ENCODE measurements at places on chromosomes 6 and 20.

DNA sequence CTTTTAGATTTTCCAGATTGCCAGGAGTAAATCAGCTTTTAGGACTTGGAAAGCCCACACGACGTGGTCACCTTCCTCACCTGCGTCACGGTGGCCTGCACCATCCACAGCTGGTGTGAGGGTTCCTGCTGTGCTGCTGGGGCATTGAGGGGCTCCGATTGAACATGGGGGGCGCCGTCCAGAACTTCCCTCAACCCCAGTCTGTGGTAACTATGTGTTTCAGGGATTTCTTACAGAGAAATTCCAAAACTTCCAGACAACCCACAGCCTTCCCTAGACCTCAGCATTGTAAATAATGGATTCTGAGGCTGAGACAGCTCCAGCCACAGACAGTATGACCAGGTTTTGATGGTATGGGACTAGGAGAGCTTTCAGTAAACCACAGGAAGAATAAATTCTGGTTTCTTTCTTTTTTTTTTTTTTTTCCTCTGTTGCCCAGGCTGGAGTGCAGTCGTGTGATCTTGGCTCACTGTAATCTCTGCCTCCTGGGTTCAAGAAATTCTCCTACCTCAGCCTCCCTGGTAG, 46.7 kb upstream of the IRF4 start:
- no peak for DNase-seq

GRCh38 chr20:62104791-62105345, 17.4 kb upstream of the LSM14B start:
- DNase-seq, result no peak

DNA sequence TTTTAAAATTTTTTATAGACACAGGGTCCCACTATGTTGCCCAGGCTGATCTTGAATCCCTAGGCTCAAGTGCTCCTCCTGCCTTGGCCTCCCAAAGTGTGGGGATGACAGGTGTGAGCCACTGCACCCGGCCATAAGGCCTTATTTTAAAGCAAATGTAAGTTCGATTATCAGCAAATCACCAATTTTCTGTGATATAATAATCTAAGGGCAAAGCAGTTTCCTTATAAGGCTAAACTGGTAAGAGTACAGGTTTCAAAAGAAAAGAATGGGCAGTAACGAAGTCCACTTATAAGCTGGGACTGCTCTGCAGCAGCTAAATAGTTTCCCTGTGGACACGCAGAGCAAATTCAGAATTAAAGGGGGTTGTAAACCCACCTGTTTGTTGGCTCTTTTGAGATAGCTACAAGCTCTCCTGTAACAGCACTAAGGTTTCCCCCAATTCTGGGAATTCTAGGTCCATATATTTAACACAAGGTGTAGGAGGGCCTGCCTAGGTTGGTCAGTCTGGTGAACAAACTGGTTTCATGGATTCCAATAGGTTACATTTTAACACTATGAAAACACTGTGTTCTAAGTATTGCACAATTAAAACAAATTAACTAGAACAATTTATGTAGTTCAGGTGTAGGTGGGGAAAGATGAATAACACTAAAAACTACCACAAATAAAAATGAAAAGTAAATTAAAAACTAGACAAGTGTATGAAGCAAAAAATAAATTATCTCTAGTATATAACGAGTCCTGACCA, 26.3 kb downstream of the LHFPL5 start:
- DNase-seq, result no peak

- no peak for DNase-seq
These were observed 1648.8 kb downstream of the GRIK2 start for GRCh38 chr6:103042336-103042735.

- peak; percentile 19 for DNase-seq
These were observed at the start of gene BFSP1 for GRCh38 chr20:17530716-17531664. TSS of gene BFSP1 (minus strand) at chr20:17531379. CDS start at chr20:17531329, 50 bp downstream.

DNA sequence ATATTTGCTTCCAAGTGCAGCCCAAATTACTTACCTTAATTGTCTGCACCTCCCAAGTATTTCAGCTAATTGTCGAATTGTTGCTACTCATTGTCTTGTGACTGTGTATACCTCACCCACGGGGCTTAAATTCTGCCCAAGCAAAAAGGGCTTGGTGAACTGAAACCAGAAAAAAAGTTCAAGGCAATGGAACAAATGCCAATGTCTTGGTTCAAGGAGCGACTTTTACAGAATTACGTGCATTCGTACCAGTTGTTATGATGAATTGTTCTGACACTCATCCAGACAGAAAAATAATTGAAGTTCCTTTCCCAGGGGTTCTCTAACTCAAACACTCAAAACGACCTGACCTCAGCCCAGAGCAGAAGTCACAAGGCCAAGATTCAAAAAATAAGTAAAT, 13.9 kb upstream of the PXDC1 start:
- no peak for DNase-seq

GRCh38 chr6:46895930-46896329, 25.8 kb downstream of the ADGRF5 start:
- no peak for DNase-seq

DNA sequence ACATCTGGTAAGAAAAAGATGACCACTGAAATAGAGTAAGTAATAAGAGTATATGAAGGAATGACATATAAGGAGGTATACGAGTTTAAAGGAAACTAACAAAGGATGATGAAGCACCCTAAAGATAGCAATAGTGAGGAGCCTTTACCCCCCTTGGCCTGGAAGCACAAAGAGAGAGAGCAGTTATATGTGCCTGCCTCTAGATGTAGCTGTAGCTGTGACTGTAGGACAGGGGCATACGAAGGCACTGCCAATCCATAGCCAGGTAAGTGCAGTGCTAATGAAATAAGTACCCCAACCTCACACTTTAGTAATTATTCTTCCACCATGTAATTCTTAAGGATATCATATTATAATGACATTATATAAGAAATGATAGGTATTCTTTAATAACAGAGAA, 90.1 kb upstream of the FKBP1C start:
- no peak for DNase-seq

- no peak for DNase-seq
These were observed 13.1 kb downstream of the ITPR3 start for GRCh38 chr6:33634161-33634727.

GRCh38 chr6:72675396-72675795, 53.5 kb downstream of the KCNQ5 start:
- DNase-seq, result no peak

DNA sequence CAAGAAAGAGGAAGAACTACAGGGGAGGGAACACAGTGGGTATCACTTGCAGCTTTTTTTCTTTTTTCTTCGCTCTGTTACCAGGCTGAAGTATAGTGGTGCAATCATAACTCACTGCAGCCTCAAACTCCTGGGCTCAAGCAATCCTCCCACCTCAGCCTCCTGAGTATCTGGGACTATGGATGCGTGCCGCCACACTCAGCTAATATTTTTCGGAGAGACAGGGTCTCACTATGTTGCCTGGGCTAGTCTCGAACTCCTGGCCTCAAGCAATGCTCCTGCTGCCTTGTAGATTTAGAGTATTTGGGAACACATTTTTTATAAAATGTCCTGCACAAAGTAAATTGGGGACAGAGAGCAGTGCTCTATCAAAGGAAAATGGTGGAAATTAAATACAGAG, 28.3 kb downstream of the PARD6B start:
- no peak for DNase-seq

DNA sequence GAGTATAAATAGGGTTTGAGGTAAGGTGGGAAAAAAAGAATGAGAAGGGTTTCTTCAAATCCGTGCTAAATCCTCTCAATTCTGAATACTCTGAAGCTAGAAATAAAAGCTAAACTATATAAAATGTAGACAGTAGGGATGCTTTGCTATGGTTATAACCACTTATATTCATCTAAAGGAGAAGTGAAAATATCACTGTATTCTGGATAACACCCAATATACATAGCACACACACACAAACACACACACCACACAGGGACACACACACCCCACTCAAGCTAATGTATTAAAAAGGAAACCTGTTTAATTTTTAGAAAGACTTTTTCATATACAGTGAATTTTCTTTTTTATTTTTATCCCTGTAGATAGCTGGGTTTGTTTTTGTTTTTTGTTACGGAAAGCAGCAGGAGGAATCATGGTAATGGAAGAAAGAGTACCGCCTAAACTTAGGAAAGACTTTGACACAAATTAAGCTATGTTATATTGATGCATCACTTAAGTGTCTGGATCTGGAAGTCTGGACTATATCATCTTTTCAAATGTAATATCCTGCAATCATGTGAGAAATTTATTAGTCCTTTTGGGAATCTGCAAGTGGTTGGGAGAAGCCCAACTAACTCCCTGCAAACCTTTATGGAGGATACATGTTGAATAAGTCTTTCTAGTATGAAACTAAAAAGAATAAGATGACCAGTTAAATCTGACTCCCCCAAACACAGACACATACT, 68.4 kb upstream of the FABP7 start:
- DNase-seq, result no peak

GRCh38 chr6:71236926-71237434, 51.6 kb upstream of the OGFRL1 start:
- DNase-seq, result no peak

GRCh38 chr6:23533944-23534343, 592.1 kb upstream of the NRSN1 start:
- DNase-seq, result no peak

DNA sequence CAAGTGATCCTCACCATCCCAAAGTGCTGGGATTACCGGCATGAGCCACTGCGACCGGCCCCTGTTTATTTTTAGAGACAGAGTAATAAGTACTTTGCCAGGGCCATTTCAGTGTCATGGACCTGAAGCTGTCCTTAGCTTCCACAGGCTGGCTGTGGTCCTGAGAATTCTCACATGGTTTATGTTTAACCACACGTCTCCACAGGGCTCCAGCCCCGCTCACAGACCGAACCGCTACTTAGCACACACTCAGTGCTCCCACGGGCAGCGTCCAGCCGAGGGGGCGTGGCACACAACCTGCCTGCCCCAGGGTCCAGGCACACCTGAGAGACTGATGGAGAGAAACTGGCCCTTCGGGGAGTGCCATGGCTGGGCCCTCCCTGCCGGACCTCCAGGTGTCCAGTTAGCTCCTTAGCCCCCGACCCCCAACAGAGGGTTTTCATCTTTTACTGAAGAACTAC, 11.7 kb downstream of the ACSS1 start:
- no peak for DNase-seq

- no peak for DNase-seq
These were observed 117.6 kb downstream of the SLC24A3 start for GRCh38 chr20:19330038-19330437.

DNA sequence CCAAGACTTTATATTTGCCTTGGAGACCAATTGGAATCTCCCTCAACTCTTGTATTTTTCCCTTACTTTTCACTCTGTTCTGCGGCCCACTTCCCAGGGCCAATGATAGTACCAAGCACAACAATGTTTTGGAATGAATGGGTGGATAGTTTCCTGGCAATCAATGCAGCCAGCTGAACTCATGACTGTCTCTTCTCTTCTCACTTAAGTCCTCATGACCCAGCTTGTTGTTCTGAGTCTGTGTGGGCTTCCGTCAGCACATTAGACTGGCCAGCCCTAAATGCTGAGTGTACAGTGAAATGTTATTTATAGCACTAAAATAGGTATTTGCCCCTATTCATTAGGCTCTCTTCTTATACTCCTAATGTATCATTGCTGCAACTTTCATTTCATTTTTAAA, 5.6 kb upstream of the MBOAT1 start:
- DNase-seq, result peak; percentile 15

DNA sequence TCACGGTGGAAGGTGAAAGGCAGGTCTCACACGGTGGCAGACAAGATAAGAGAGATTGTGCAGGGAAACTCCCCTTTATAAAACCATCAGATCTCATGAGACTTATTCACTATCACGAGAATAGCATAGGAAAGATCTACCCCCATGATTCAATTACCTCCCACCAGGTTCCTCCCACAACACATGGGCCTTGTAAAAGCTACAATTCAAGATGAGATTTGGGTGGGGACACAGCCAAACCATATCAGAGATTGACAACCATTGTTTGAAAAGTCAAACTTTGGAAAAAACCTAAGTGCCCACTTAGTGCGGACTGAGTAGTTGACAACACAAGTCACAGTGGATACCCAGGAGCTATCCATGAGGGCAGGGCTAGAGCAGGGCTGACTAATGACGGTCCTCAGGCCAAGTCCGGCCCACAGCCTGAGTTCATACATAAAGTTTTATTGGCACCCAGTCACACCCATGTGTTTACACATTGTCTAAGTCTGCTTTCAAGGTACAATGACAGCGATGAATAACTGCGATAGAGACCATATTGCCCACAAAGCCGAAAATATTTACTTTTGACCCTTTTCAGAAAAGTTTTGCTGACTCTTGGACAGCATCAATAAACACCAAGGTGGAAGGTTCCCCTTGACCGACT, 33.8 kb upstream of the PMEPA1 start:
- no peak for DNase-seq

DNA sequence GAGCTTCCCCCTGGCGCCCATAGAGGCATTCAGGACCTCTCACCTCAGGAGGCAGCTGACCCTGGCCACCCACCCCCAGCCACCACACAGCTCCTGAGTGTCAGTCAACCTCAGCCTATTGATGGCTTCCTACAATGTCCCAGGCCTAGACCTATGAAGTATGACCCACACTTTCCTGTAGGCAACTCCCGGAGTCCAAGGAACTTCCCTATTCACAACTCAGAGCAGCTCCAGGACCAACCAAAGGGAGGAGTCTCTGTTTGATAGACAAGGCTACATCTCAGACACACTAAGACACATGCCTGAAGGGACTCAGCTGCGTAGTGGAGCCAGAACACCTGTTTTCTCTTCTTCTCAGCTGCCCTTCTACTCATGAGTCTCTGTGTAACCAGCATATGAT, 169.1 kb downstream of the MAFB start:
- no peak for DNase-seq

- DNase-seq, result no peak
These were observed 116.5 kb downstream of the FAM120B start for GRCh38 chr6:170423030-170423429.

- no peak for DNase-seq
These were observed 147.2 kb downstream of the TFAP2C start for GRCh38 chr20:56776345-56776744.

DNA sequence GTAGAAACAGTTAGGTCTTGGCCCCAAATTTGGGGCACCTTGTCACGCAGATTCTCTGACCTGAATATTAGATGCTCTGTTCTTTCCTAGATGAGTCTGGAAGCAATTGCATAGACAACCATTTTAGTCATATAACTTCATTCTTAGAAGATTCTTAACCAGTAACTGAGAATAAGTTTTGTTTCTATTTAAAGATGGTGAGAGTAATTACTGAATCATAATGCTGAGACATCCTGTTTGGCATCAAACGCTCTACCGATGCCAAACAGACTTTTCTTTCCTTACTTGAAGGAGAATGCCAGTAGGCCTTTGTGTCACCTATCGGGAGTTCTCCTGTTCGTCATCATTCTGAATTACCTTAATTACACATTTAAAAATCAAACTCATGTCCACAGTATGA, 131.6 kb upstream of the ID4 start:
- no peak for DNase-seq

Data from C1 segment of cervical spinal cord (tissue), 14 donors.